OCI-M1 (cell line): ENCODE measurements at places on chromosomes 7 and 10.

GRCh38 chr7:129713544-129713943 lies 102.0 kb downstream of the NRF1 start:
- DNase-seq, result no peak

DNA sequence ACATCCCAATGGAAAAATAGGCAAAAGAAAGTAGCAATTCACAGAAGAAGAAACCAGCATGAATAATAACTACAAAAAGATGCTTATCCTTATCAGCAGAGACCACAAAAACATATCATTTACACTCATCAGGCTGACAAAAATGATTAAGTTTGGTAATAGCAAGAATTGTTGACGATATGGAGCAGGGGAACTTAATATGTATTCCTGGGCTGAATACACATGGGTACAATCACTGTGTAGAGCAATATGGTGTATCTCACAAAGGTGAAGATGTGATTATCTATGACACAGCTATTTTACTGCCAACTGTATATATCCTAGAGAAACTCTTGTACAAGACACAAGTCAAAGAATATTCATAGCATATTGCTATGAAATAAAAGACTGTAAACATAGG lies 141.8 kb upstream of the NOBOX start:
- DNase-seq, result no peak

- DNase-seq, result no peak
Observed at GRCh38 chr10:72062382-72062781, 26.0 kb downstream of the SPOCK2 start.

DNA sequence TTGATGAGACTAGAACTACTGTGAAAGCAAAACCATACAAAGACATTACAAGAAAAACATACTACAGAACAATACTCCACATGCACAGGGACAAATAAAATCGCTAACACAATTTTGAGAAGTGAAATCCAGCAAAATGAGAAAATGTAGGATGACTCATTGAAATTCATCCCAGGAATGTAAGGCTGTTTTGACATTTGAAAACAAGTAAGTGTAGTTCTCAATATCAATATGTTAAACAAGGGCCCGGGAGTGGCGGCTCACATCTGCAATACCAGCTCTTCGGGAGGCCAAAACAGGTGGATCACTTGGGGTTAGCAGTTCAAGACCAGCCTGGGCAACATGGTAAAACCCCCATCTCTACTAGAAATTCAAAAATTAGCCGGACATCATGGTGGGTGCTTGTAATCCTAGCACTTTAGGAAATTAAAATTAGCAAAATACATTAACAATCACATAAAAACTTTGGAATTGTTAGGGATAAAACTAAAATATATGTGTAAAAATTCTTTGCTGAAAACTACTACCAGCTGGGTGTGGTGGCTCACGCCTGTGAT lies 113.7 kb upstream of the ADARB2 start:
- no peak for DNase-seq

- DNase-seq, result peak; percentile 18
Observed at GRCh38 chr7:121020249-121020988, 31.9 kb downstream of the CPED1 start.

- no peak for DNase-seq
Observed at GRCh38 chr10:133420579-133420978, 3.8 kb downstream of the SPRN start.

GRCh38 chr10:101867931-101868330 lies 24.3 kb upstream of the KCNIP2 start:
- DNase-seq, result no peak

DNA sequence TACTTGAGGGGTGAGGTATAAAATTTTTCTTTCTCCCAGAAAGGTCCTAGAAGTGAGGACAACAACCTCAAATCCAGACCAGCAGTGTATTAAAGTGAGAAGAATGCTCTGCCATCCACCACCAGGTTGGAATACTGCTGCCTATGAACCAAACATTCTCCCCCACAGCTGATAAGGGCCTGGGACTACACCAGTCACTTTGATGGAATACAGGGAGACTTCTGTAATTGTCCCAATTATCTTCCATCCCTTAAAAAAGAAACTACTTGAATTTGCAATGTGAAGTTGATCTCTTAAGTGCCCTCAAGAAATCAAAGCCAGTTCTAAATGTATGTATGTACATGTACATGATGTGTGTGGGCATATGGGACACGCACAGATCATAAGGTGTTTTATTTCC lies 3.0 kb downstream of the TBX20 start:
- DNase-seq, result no peak
